ENCODE measurements at places on chromosomes 3 and 15.

DNA sequence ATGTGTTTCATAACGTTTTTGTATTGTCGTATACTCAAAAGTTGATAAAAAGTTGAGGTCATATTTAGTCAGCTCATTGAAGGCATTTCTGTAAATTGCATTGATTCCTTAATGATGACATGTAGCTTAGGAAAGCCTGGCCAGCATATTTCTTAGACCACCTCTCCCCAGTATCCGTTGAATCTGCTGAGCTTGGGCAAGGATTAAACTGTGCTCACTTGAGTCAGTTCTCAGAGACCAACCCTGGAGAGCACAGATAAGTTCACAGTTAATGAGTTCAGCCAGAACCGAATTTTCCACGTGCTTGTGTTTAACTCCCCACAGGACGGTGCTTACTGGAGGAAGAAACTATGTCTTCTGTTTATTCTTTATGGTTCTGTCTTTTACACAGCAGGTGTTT is 132.7 kb downstream of the SLC25A26 start:
- peaks cover 2% of the 10 kb centered on the region for H3K36me3 ChIP-seq
- peaks cover 25% of the 10 kb centered on the region for H3K4me1 ChIP-seq
- no peak for DNase-seq
- no peaks in the 10 kb centered on the region for H3K27me3 ChIP-seq

GRCh38 chr3:130462089-130462488 is 54.9 kb upstream of the COL6A6 start:
- H3K4me3 ChIP-seq, result no peak overlapping the region
- no peak overlapping the region for H3K27ac ChIP-seq
- no peaks in the 10 kb centered on the region for H3K4me1 ChIP-seq
- no peaks in the 10 kb centered on the region for H3K36me3 ChIP-seq
- no peaks in the 10 kb centered on the region for H3K27me3 ChIP-seq

DNA sequence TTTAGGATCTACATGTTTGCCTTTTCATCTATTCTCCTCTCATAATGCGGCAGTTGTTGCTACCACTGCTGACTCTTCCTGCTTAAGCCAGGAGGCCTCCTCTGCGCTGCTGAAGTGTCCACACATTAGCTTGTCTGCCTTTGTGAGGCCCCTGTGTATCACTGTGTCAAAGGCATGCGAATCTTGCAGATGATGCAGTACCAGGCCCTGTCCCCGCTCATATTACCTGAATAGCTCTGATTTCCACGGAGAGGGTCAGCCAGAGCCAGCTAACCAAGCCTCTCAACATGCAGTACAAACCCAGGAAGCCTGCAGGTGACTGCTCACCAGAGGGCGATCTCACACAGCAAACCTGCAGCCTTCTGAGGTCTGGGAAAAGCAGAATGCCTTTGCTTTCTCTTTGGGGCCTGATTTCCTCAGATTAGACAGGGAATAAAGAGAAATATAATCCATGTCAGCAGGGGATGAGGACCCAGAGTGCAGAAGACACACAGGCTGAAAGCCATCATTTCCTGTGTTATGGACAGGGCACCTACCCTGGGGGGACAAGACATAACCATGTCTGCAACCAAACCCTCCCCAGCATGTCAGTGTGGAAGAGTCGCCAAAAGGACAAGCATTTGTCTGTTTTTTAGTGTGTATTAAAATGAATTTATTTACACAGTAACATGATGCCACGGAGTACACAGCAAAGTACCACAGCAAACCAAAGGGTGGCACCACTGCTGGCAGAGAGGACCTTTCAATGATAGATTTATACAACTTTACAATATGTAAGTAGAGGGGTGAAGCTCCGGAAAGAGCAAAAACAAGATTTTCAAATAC is 36.8 kb upstream of the TSPAN3 start:
- peaks cover 12% of the 10 kb centered on the region for H3K4me1 ChIP-seq
- DNase-seq, result peak; percentile 51
- H3K27me3 ChIP-seq, result no peaks in the 10 kb centered on the region
- no peaks in the 10 kb centered on the region for H3K36me3 ChIP-seq

GRCh38 chr3:55405436-55405835 is 81.7 kb downstream of the WNT5A start:
- H3K27ac ChIP-seq, result no peak overlapping the region
- no peaks in the 10 kb centered on the region for H3K36me3 ChIP-seq
- H3K27me3 ChIP-seq, result no peaks in the 10 kb centered on the region
- peak; percentile 16 for DNase-seq
- peaks cover 4% of the 10 kb centered on the region for H3K4me1 ChIP-seq

DNA sequence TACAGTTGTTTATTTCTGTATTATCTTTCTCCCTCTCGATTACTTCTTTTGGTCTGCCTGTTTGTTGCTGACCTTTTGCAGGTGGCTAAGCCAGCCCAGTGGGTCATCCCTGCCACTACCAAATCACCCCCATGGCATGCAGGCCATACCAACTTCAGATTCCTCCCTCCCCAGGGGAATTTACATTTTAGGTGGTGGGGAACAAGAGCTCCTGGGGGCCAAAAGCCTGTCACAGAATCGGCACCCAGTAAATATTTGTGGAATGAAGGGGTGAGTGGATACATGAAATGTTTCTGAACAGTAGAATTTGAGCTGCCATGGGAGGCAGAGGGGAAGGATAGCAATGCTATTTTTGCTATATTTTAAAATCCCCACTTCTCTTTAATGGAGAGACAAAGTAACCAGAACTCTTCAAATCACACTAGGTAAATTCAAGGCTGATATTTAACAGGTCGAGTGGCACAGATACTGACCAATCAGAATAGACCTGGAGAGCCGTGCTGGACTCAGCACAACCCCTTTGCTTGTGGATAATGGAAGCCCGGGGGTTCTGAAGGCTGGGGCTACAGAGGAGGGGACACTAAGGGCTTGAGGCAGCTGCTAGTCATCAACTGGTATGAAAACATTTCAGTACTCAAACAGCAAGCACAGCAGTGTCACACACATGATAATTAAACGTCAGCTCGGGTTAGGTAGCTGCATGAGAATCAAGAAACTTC is 54.3 kb upstream of the SMAD3 start:
- H3K36me3 ChIP-seq, result no peaks in the 10 kb centered on the region
- H3K4me1 ChIP-seq, result peaks cover 11% of the 10 kb centered on the region
- DNase-seq, result no peak
- H3K27me3 ChIP-seq, result no peaks in the 10 kb centered on the region

DNA sequence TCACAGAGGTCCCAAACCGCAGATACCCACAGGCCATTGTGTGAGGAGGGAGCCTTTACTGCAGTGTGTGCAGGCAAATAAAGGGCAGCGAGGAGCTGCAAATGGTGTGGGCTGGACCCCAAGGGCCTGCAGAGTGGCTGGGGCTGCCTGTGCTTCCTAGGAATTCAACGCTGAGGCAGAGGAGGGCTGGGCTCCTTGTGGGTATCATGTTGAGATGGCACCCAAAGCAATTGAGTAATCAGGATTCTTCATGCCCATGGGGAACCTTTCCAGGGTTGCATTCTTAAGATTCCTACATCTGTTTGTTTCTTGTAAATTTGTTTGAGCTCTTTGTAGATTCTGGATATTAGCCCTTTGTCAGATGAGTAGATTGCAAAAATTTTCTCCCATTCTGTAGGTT is 85.4 kb upstream of the LIPC start:
- H3K27ac ChIP-seq, result no peak overlapping the region
- no peaks in the 10 kb centered on the region for H3K36me3 ChIP-seq
- no peak overlapping the region for H3K4me3 ChIP-seq
- no peaks in the 10 kb centered on the region for H3K27me3 ChIP-seq
- H3K4me1 ChIP-seq, result no peaks in the 10 kb centered on the region
- DNase-seq, result no peak

GRCh38 chr15:67828969-67829646 is 3.8 kb downstream of the SKOR1 start:
- H3K4me1 ChIP-seq, result peaks cover 25% of the 10 kb centered on the region
- H3K4me3 ChIP-seq, result no peak overlapping the region
- DNase-seq, result no peak
- H3K27me3 ChIP-seq, result peaks cover 87% of the 10 kb centered on the region
- H3K27ac ChIP-seq, result no peak overlapping the region

GRCh38 chr15:100714749-100715342 is 112.5 kb downstream of the ASB7 start:
- H3K4me3 ChIP-seq, result no peak overlapping the region
- H3K4me1 ChIP-seq, result no peaks in the 10 kb centered on the region
- peaks cover 3% of the 10 kb centered on the region for H3K36me3 ChIP-seq
- H3K27me3 ChIP-seq, result no peaks in the 10 kb centered on the region

- peaks cover 4% of the 10 kb centered on the region for H3K36me3 ChIP-seq
- H3K27me3 ChIP-seq, result no peaks in the 10 kb centered on the region
- peaks cover 33% of the 10 kb centered on the region for H3K4me1 ChIP-seq
- H3K27ac ChIP-seq, result peak overlapping the region; percentile 30
- no peak overlapping the region for H3K4me3 ChIP-seq
Measured at GRCh38 chr3:51270559-51270958, 114.5 kb upstream of the MANF start.

- peak; percentile 39 for DNase-seq
- H3K27me3 ChIP-seq, result no peaks in the 10 kb centered on the region
- peaks cover 38% of the 10 kb centered on the region for H3K4me1 ChIP-seq
- H3K4me3 ChIP-seq, result peak overlapping the region; percentile 100
Measured at GRCh38 chr3:31533169-31534064, 692 bp downstream of the STT3B start.

- H3K27ac ChIP-seq, result no peak overlapping the region
- no peak for DNase-seq
- no peak overlapping the region for H3K4me3 ChIP-seq
- no peaks in the 10 kb centered on the region for H3K36me3 ChIP-seq
- H3K4me1 ChIP-seq, result no peaks in the 10 kb centered on the region
Measured at GRCh38 chr15:45254405-45254804, 2.4 kb downstream of the SLC28A2 start.

DNA sequence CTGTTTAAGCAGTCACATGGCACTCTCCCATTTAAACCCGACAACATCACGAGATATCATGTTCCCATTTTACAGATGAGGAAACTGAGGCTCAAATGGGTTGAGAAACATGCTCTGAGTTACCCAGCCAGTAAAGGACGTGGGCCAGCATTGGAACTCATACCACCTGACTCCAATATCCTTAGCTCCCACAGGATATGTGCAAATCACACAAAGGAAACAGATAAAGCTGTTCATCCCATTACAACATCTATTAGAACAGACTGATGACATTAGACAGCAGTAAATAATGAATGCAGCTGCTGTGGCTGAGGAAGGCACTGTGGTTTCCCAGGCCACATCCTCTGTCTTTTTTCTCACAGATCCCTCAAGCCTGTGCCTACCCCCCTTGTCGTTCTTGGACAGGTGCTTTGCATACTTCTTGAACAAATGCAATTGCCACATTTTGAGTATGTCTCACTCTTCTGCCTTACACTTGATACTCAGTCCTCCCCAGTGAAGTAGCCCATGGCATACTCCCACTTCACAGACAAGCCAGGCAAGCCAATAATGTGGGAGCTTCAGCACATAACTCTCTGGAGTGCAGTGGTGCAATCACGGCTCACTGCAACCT is 17.7 kb downstream of the FRMD4B start:
- no peaks in the 10 kb centered on the region for H3K36me3 ChIP-seq
- H3K27me3 ChIP-seq, result no peaks in the 10 kb centered on the region
- no peak overlapping the region for H3K27ac ChIP-seq

GRCh38 chr15:86355801-86356200 is 276.1 kb downstream of the AGBL1 start:
- no peak for DNase-seq
- no peak overlapping the region for H3K27ac ChIP-seq
- no peaks in the 10 kb centered on the region for H3K27me3 ChIP-seq
- H3K36me3 ChIP-seq, result no peaks in the 10 kb centered on the region
- no peaks in the 10 kb centered on the region for H3K4me1 ChIP-seq

DNA sequence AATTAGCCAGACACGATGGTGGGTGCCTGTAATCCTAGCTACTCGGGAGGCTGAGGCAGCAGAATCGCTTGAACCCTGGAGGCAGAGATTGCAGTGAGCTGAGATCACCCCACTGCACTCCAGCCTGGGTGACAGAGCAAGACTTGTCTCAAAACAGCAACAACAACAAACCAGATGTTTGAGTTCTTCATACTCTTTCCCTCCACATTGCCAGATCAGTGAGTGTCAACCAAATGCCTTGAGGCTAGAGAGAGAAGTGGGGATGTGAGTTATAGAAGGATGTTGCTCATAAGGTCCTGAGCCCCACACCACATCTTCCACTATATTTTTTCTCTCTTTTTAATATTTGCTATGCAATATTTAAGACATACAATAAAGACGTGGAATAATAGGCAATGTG is 19.8 kb downstream of the MAPKBP1 start:
- no peak for DNase-seq
- no peaks in the 10 kb centered on the region for H3K36me3 ChIP-seq
- H3K4me1 ChIP-seq, result peaks cover 45% of the 10 kb centered on the region

DNA sequence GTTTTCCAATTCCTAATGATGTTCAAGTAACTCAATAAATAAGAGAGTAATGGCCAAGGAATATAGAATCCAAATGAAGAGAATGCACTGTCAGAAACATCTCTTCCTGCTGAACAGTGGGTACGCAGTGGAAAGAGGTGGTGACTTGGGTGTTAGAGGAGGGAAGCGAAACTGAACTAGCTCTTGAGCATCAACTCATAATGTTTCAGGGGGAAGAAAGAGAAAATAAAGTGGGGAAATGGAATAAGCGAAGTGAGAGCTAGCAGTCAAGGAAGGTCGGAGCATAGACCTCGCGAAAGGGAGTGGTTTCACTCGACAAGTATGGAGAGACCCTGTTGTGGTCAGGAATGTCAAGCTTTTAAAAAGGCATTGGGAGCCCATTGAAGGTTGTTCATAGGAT is 309.5 kb downstream of the GAP43 start:
- H3K4me3 ChIP-seq, result no peak overlapping the region
- H3K27ac ChIP-seq, result no peak overlapping the region
- H3K4me1 ChIP-seq, result peaks cover 25% of the 10 kb centered on the region
- DNase-seq, result no peak

GRCh38 chr3:5348229-5348902 is 160.9 kb downstream of the EDEM1 start:
- H3K4me3 ChIP-seq, result no peak overlapping the region
- no peak for DNase-seq

DNA sequence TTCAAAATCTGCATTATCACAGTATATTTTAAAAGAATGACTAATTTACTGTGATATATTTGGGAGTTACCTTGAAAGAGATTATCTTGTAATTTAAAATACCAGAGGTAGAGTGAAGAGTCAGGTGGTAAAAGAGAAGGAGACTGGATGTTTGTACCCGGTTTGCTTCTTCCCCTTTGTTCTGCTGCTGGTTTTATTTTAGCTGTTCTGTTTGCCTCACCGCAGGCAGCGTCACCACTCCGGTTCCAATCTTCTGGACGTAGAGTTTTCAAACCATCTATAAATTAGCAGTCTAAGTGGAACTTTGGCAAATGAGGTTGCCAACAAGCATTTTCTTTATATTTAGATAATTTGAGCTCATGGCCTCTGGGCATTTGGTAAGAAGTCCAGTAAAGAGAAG is 38.2 kb downstream of the PPARG start:
- no peak overlapping the region for H3K27ac ChIP-seq
- no peaks in the 10 kb centered on the region for H3K4me1 ChIP-seq

DNA sequence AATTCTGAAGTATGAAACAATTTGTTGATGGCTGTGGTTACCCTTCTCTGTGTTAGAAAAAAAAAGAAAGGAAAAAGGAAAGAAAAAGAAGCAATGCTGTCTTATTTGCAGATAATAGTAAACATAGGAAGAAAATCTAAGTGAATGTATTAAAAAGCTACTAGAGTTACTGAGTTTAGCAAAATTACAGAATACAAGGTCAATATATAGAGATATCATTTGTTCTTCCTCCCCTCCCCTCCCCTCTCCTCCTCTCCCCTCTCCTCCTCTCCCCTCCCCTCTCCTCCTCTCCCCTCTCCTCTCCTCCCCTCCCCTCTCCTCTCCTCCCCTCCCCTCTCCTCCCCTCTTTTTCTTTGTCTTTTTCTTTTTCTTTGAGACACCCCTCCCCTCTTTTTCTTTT is 69.1 kb downstream of the ANP32A start:
- no peaks in the 10 kb centered on the region for H3K36me3 ChIP-seq
- no peak overlapping the region for H3K4me3 ChIP-seq
- DNase-seq, result no peak
- H3K27me3 ChIP-seq, result no peaks in the 10 kb centered on the region
- no peaks in the 10 kb centered on the region for H3K4me1 ChIP-seq
